SHP77 (cell line): ENCODE measurements at places on chromosomes 11 and 22.

- DNase-seq = no peak
These were observed 60.6 kb downstream of the RTL6 start for GRCh38 chr22:44437216-44438055.

DNA sequence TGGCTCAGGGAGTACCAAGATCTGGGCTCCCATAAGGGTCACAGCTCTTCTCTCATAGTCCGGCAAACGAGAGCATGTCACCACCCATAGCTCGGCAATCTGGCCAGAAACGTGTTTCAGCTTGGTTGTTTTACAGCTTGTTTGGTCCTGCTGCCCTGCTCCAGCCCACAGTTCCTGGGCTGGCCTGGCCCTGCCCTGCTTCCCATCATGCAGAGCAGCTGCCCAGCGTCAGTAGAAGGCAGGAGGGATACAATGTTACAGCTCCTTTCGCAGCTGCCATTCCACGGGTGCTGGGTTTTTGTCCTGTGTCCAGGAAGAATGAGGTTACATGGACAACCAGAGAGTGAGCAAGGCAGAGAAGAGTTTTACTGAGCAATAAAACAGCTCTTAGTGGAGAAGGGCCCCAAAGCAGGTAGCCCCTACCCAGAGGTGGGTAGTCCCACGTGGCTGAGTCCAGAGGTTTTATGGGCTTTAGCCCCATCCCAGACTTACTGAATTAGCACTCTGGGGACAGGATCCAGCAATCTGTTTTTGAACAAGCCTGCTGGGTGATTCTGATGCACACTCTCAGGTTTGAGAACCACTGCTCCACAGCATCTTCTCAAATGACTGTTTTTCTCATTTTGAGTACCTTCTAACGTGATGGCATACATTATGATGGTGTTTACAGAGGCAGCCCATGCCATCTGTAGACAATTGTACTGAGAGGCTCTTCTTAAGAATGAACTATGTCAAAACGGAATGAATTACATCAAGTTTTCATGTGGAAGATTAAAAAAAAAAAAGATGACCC, 5.8 kb upstream of the MS4A18 start:
- no peak for DNase-seq

DNA sequence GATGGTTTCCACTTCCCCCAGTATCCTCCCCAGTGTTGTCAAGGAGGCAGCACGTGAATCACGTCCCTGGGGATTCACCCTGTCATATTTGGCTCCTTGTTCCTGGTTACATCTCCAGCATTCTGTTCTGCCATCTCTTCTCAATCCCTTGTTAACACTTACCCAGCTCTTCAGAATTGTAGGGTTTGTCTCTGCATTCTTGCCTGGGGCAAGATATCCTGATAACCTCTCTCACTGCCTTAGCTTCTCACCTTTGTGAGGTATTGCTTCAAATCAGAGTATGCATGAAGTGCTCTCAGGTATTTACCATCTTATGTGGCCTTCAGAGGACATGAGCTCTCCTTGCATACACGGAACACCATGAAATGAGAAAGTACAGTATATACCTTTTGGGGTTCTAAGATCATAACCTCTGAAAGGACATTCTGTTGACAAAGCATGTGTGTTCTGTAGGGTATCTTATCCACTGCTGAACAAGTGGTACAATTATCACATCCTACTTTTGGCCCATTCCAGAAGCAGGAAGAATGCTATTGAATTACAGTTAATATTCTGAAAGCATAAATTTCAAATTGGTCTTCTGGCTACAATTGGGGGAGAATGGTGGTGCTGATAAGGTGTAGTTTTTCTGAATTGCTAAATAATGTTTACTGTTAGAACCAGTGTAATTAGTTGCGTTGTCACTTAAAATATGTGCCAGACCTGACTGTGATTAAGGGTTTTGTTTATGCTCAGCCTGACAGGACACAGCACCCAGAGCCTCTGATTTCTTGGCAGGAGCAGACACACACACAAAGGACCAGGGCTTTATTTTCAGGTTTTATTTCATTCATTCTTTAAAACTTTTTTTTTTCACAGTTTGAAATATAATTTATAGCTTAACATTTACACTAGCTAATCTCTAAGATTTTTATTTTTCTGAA, 32.7 kb downstream of the VSTM5 start:
- no peak for DNase-seq

GRCh38 chr11:16989554-16989953, 24.7 kb downstream of the PLEKHA7 start:
- DNase-seq = no peak

- DNase-seq = no peak
These were observed 8.1 kb downstream of the C11orf91 start for GRCh38 chr11:33692541-33692940.
